ENCODE measurements at places on chromosomes 3 and 15.
A peak's percentile ranks its signal among the peaks of the same experiment; 100 is the strongest.

DNA sequence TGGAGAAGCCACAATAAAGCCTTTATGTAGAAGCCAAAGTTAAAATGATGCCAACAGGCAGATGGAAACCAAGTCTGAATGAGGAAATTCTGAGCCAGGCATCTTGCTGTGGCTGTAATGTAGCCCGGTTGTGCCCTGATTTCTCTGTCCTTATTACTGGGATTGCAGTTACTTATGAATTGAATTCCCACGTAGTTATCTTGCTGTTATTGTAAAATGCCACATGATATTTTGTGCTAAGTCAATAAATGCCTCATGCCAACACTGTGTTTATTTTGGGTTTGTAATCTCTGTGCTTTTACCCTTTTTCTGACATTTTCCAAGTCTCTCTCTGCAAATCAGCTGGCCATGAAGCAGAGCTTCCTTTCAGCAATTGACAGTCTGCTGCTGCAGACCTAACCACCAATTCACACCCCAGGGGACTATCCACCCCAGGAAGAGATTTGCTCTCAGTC, 486.1 kb upstream of the GOLIM4 start:
- peak; percentile 9 for DNase-seq

GRCh38 chr15:56653787-56654186, 79.5 kb downstream of the ZNF280D start:
- DNase-seq, result no peak

- DNase-seq, result no peak
These were observed 81.4 kb downstream of the IL1RAP start for GRCh38 chr3:190595179-190595795.

- no peak for DNase-seq
These were observed 14.3 kb downstream of the ARL8B start for GRCh38 chr3:5136211-5136918.

DNA sequence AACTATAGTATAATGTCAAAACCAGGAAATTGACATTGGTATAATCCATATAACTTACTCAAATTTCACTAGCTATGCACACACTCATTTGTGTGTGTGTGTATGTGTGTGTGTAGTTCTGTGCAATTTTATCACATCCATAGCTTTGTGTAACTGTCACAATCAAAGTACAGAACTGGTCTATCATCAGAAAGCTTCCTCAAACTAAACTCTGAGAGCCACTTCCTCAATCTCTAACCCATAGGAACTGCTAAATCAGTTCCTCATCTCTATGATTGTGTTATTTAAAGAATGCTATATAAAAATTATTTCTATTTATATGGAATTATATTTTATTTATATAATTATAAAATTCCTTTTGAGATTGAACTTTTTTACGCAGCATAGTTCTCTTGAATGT, 18.1 kb downstream of the LNP1 start:
- DNase-seq, result no peak

DNA sequence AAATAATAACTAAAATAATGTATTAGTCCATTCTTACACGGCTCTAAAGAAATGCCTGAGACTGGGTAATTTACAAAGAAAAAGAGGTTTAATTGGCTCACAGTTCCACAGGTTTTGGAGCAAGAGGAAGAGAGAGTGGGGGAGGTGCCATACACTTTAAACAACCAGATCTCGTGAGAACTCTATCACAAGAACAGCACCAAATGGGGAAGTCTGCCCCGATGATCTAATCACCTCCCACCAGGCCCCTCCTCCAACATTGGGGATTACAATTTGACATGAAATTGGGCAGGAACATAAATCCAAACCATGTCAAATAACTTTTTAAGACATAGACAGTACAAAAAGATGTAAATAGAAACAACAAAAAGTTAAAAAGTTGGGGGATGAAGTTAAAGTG, 63.2 kb downstream of the ILDR1 start:
- DNase-seq, result no peak

DNA sequence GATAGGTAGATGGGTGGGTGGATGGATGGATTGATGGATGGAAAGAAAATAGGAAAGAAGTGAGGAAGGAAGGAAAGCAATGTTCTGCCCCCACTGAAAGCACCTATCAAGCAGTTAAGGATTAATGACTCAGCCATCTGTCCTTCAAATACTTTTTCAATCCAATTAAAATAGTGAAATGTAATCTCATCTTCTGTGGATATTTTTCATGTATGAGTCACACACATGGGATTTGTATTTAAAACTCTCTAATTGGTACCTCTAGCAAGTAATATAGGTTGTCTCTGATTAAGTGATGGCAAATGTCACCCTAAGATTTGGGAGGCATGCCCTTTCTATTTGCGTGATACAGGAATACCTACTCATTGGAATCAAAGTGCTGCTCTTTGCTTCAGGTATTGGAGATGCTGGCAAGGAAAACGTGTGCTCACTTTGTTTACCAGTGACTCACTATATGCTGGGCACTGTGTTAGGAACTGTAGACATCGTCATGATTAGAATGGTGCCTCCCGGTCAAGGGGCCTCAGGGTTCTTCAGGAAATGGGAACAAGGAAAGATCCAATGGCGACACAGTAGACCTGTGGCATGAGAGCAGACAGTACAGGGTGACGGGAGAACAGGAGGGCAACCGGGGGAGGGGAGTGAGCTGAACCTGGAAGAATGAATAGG, 230.1 kb downstream of the CLSTN2 start:
- no peak for DNase-seq

DNA sequence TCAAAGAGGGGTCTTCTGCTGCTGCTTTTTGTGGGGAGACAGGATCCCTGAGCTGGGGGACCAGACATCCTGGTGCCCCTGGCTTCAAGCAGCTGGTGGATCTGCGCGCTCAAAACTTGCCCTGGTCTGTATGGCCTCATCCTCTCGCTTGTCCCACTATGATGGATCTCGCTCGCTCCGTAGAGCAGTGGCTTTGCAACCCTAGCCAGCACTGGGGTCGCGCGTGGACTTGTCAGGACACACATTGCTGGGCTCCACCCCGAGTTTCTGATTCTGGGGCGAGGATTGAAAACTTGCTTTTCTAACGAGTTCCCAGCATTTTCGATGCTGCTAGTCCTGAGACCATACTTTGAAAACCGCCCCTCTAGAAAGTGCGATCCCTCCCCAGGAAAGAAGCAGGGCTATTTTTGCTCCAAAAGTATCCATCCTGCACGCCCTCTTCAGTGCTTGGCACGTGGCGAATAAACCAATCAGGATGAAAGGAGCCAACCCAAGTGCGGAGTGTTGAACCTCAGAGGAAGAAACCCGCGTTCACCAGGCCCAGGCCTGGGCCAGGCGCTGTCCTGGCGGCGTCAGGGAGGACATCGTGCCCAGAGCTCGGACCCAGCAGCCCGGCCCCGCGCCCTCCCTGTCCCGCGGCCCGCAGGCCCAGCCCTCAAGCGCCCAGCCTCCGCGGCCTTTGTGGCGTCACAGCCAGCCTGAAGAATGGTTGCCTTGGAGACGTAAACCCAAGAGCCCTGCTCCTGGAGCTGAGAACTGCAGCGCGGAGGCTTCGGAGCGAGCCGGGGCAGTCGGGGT, at the start of gene CFAP100:
Gene CFAP100, plus strand, starts transcription at position 731 of the 798 bp plus-strand sequence. CDS start 1,092 bp downstream, outside the sequence.
- peak; percentile 62 for DNase-seq

- DNase-seq, result no peak
These were observed 1.3 kb upstream of the CCDC12 start for GRCh38 chr3:46977811-46978195.

- DNase-seq, result no peak
These were observed 314.5 kb downstream of the TLE3 start for GRCh38 chr15:69783211-69783610.

DNA sequence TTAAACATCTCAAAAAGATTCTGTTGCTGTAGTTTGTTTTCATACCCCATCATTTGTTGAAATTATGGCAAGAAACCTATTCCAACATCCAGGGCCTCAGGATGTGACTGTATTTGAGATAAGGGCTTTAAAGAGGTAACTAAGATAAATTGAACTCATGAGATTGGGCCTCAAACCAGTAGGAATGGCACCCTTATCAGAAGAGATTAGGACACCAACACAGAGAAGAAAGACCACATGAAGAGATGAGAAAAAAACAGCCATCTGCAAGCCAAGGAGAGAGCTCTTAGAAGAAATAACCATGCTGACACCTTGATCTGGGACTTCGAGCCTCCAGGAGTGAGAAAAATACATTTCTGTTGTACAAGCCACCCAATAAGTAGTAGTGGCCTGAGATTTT, 157.7 kb downstream of the CGGBP1 start:
- DNase-seq, result no peak

- DNase-seq, result no peak
These were observed 77.2 kb downstream of the SCN10A start for GRCh38 chr3:38738630-38739395.

DNA sequence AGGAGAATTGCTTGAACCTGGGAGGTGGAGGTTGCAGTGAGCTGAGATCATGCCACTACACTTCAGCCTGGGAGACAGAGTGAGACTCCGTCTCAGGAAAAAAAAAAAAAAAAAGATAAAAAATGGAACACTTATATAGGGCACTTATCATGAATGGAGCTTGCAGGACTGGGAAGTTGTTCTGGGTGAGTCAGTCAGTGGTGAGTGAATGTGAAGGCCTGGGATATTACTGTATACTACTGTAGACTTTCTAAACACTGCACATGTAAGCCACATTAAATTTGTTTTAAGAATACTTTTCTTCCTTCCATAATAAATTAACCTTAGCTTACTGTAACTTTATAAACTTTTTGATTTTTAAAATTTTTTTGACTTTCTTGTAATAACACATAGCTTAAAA, 59.8 kb downstream of the SFMBT1 start:
- no peak for DNase-seq

DNA sequence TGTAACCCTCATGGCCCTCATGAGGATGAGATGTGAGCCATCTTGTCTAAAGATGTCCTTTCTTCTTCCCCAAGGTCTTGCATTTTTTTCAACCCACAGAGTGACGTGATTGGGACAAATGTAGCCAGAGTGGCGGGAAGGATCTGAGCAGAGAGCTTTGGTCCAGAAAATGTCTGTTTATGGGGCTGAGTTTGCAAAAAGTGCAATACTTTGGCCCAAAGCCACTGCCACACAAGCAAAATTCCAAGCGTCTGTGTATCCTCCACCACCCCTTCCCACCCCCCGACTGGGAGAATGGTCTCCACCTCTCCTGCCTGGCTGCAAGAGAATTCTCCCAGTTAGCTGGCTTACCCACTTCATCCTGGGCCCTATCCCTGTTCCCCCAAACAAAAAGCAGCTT, 246.9 kb upstream of the LRIG1 start:
- no peak for DNase-seq

DNA sequence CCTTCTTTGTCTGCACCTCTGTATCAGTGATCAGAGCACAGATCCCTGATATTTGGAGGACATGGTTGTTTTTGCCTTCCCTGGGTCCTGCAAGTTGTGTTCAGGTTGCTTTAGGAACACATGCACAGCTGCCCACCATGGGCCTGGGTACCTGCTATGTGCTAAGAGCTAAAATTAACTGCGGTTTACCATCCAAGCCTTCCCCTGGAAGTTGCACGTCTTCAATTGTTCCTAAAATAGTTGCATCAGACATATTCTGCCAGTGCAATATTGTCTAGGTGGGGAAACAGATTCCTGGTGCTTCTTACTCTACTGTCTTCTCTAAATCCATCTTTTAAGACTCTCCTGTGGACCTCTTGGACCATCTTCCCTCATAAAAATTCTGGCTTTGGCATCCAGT, 80.9 kb downstream of the PDE8A start:
- no peak for DNase-seq

DNA sequence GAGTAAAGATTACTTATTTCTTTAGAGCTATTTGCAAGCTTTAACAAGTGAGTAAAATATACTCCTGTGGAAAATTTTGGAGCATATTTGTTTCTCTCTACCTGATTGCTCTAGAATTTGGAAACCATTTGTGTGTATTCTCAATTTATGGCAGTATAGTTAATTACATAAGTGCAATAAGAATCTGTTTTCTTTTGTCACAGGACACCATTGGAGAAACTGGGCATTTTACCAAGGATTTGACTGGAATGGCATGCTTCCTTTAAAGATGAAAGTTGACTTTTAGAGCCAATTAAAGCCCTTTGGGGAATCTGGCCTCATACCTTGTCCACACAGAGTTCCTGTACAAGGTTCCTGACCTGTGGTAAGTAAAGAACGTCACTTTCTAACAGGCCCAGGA, 38.4 kb downstream of the PAQR5 start:
- no peak for DNase-seq

DNA sequence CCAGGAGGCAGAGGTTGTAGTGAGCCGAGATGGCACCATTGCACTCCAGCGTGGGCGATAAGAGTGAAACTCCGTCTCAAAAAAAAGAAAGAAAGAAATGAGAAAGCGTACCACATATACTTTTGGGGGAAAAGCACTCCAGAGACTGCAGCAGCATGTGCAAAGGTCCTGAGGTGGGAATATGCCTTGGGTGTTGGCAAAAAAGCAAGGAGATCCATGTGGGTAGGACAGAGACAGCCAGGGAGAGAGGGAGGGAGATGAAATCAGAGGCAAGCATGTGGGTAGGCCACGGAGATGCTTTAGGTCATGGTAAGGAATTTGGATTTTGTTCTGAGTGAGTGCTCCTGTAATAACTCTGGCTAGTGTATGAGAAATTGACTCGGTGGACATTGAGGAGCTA, 3.7 kb upstream of the SH3BP5 start:
- no peak for DNase-seq

- DNase-seq, result no peak
These were observed 3.5 kb upstream of the EFCC1 start for GRCh38 chr3:128997486-128998133.

DNA sequence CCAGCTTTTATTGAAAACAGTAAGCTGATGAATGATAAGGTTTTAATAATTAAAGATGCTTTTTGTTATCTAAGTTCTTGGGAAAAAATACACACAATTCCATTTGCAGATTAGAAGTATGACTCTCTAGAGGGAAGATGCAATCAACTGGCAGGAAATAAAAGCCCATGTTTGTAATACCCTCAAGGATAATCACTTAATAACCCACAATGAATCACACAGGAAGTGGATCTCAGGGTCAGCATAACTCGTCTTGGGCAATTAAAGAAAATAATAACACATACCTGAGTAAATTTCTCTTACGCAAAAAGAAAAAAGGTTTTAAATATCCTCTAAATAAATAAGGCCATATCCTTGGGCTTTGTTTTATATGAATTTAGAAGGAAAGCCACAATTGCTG, 9.4 kb upstream of the EID1 start:
- no peak for DNase-seq

DNA sequence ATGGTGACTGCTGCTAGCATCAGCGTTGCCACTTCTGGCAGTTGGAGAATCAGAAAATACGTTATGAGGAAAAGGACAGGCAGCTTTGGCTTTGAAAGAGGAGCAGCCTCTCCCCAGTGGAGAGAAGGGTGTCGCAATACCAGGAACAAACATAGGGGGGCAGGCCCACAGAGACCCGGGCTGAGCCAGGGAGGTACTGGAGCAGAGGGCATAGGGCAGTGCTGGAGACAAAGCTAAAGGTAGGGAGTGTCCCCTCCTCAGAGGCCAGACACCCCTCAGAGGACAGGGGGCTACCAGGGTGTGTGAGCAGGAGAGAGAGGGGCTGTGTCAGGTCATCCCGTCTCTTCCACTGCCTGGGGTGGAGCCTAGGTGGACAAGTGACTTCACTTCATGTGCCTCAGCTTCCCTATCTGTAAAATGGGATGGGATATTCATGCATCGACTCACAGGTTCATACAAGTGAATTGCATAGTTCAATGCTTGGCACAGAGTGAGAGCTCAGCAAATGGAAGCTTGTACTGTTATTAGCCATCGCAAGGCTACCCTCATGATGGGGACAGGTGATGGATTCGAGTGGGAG, 49.7 kb upstream of the LIMD1 start:
- peak; percentile 43 for DNase-seq
